Adrenal gland (tissue), 19 donors: ENCODE measurements at places on chromosomes 5 and 9.

DNA sequence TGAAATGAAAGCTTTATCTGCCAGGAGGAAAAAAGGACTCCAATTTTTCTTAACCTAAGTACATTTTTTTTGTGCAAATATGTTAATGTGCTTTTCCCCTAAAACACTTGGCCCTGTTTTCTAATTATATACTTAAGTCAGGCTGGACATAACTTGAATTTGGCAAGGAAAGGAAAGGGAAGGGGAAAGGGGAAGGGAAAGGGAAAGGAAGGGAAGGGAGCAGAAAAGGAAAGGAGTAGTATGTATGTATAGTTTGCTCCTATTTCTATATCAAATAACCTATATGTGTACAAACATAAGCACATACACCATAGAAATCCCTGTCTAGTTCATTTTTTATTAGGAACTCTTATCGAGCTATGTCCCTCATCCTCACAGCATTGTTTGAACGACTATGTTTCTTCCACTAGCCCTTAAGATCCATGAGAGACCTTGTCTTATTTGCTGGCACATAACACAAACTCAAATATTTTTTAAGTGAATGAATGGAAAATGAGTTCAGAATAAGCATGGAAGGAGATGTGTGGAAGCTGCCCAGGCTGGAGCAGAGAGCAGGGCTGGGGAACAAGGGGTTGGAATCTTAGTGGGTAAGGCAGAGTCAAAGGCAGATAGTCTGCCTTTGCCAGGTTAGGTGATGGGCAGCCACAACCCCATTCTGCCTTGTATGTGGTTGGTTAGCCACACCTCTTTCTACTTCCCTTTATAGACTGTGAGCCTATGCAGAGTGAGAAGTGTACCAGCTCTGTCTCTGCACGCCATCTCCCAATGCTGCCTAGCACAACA, 70.0 kb downstream of the KLHL3 start:
- DNase-seq: peak; percentile 7

DNA sequence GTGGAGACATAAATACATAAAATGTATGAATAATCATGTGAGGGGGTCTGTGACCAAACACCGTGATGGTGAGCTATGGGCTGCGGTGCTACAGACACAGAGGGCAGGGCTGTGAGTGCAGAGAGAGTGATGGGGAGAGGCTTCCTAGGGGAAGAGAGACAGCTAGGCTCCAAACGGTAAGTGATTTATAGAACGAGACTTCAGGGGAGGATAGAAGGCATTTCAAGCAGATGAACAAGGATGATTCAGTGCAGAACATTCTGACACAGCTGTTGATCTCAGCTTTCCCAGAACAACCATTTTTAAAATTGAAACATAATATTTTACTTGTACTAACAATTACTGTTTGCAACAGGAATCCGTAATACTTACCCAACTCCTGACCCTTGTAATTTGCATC, 100.7 kb downstream of the GAS1 start:
- DNase-seq: no peak

GRCh38 chr5:121175986-121176385, 675.7 kb upstream of the FTMT start:
- no peak for DNase-seq

DNA sequence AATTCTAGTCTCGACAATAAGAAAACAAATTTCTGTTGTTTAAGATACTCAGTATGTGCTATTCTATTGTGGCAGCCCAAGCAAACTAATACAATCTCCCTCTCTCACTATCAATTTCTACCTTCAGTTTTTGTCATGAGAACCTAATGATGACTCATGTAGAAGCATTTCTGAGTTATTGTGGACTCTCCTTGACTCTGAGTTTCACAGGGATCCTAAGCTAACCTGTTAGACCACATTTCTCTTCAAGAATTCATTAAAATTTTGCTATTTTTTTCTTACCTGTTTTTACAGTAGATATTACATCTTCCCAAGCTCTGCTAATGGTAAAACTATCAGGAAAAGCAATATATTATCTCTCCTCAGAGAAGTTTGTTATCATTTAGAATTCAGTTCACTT, 599.1 kb upstream of the TYRP1 start:
- no peak for DNase-seq

DNA sequence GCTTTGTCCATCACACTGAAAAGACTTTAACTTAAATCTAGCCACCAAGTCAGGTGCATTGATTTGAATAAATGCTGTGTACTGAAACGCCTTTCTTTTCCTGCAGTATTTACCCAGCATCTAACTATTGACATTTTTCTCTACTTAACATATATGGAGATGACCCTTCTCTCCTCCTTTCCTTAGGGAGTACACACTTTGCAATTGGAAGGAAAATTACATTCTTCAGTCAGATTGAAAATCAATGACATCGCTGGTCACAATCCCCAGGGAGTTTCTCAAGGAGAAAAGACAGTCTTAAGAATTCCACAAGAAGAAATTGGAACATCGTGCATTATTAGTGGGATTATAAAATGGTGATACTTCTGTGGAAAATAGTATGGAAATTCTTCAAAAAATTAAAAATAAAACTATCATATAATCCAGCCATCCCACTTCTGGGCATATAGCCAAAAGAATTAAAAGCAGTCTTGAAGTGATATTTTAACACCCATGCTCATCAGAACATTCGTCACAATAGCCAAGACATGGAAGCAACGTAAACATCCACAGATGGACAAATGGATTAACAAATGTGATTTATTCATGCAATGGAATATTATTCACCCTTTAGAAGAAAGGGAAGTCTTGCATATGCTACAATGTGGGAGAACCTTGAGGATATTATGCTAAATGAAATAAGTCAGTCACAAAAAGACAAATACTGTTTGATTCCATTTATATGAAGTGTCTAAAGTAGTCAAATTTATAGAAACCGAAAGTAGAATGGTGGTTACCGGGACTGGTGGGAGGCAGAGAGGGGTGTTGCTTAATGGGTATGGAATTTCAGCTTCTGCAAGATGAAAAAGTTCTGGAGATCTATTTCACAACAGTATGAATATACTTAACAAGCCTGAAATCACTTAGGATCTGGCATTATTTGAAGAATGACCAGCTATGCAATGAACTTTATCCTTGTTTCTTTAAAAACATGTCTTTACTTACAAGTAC, 14.3 kb upstream of the FREM1 start:
- DNase-seq: no peak

DNA sequence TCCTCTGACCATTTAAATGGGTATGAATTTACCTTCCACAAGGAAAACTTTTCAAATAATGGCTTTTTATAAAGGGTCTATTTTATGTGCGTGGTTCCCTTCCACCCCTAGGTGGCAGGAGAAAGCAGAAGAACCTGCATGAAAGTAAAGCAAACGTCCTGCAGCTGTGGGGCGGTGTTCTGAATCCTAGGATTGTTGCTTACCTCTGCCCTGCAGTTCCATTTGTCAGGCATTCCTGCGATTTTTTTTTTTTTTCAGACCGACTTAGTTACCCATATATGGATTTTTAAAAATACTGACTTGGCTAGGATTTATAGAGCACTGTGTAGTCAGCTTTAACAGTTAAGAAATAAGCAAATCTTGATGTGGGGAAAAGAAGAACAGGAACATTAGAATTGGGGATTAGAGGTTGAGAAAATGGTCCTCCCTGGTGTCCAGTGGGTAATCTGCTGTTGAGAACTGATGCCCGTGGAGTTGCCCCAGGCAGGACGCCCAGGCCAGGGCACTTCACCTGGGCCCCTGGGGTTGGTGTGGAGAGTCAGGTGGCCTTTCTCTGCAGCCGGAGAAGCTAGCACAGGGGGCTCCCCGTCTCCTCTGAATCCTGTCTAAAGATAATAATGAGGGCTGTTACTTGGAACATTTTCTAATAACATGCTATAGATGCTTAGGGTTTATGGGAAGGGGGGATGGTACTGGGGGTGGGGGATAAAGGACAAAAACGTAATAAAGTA, 30.4 kb upstream of the LTC4S start:
- peak; percentile 85 for DNase-seq

DNA sequence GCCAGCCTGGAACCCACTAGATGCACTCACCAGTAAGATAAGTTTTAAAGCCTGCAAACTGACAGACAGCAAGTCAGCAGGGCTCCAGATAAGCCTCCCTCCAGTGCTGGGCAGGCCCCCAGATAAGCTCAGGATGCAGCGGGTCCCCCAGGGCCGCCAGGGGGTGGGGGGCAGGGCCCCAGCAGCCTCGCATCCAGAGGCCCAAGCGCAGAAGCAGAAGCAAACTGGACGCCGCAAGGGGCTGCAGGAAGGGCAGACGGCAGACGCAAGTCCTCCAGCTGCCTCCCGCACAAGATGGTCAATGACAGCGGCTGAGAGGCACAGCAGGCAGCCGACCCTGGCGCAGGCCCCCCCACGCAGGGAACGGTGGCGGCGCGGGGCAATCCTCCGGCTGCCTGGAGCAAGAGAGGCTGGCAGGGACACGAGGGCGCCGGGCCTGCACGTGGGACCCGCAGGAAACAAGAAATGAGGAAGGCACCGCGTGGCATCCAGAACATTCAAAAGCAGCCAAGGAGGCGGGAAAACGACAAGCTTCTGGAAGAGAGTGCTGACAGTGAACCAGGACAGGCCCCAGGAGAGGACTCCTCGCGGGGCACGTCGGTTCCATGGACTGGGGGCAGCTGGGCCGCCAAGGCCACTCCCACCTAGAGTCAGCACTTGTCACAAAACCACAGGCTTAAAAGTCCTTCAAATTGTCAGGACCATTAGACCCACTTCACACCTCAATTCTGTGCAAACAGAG, 49.8 kb downstream of the ROR2 start:
- no peak for DNase-seq

DNA sequence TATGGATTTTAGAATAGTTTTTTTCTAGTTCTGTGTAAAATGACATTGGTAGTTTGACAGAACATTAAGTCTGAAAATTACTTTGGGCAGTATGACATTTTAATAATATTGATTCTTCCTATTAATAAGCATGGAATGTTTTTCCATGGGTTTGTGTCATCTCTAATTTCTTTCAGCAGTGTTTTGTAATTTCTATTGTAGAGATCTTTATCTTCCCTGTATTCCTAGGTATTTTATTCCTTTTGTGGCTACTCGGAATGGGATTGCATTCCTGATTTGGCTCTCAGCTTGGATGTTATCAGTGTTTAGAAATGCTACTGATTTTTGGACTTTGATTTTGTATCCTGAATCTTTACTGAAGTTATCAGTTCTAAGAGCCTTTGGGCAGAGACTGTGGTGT, 420.4 kb downstream of the KIAA0825 start:
- DNase-seq: no peak

DNA sequence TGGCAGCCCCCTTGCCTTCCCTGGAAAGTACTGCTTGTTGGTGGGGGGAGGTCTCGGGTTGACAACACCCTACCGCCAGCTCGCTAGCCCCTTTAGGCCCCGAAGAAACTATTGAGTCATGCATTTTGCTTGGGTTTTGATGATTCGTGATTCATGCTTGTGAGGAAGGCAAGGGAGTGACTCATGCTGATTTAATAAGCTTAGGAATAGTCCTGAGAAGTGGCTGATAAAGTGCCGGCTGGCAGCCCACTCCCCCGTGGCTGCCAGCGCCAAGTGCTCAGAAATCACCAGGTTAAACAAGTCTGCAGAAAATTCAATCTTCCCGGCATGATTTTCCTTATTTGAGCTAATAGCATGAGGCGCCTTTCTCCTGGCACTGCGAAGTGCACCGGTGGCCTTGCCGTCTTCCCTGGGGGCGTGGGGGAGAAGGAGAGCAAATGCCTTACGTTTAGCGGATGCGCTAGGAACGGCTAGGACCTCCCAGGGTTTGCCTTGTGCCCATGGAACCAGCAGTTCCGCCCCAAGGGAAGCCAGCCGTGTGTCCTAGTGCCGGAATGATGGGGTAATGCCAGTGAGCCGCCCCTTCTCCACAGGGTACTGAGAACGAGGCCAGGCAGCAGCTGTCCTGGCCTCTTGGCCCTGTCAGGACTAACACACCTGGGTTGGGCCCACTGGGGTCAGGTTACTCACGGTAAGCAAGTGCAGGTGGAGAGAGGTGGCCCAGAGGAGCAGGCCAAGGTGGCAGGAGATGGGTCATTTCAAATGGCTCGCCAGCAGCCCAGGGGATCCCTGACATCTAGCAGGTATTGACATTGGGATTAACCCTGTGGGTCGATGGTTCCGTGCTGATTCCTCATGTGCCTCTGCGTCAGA, 151.9 kb downstream of the MACROH2A1 start:
- peak; percentile 69 for DNase-seq

GRCh38 chr5:111848476-111848875, 91.5 kb upstream of the NREP start:
- DNase-seq: no peak

- no peak for DNase-seq
These were observed 92.7 kb downstream of the KCNIP1 start for GRCh38 chr5:170596482-170597044.

DNA sequence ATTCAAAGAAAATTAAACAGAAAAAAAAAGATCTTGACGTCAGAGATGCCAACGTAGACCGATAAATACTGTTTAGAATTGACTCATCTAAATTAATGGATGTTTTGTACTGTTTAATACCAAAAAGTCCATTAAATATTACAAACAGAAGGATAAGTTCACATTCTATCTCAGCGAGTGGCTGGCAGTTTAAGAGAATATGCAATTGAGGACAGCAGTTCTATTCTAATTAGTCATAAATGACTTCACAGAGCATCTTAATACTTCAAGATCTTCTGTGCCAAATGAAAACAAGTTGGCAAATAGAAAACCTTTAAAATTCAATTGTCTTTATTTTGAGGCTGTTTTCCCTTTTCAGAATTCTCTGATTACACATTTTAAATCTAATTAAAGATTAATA, 326.6 kb upstream of the NREP start:
- DNase-seq: no peak

DNA sequence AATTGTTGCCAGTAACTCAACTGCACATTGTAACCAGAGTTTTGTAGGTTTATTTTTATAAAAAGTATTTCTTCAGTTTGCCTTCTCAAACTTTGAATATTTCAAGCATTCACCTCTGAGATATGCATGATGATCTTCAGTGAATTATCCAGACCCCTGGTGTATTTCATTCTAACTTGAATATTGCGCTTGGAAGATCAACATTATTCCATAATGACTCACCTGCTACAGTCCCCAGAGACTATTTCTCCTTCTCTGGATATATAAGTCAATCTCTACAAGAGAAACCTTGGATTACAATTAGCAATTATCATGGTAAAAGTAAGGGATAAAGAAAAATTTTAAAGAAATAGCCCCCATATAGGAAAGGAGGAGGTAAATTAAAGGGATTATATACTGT, 1041.0 kb downstream of the TLE1 start:
- DNase-seq: no peak

DNA sequence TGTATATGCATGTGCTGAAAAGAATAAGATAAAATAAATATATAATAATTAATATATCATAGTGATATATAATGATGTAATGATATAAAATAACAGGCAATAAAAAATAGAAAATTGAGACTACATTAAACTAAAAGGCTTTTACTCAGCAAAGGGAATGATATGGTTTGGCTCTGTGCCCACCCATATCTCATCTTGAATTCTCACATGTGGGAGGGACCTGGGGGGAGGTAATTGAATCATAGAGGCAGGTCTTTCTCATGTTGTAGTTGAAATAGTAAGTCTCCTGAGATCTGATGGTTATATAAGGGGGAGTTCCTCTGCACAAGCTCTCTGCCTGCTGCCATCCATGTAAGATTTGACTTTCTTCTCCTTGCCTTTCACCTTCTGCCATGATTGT, 1550.9 kb upstream of the CDH6 start:
- DNase-seq: no peak
